Amniotic stem cell (primary cell): ENCODE measurements at places on chromosomes 2 and 18.

- no peak for DNase-seq
Observed at GRCh38 chr18:50091509-50092244, 103.3 kb downstream of the MYO5B start.

DNA sequence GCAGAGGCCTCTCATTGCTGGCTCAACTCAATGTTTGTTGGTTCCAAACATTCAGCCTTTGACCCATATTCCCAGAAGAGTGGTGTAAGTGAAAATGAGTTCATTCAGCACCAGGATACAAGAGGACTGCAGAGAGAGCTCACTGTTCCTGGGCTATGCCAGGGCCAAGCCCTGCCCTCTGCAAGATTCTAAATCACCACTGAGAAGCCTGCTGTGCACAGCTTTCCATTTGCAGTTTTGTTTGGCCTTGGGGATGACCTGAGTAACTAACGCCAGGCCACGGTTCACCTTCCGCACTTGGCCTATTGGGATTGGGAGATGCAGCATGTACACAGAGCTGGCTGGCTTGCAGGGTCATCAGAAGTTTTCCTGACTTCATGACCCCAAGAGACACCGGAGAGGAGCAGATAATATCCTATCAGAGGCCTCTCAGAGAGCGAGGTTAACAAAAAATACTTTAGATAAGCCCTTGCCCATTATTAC is 12.6 kb downstream of the GKN1 start:
- no peak for DNase-seq

- no peak for DNase-seq
Observed at GRCh38 chr2:64840426-64840881, 148.7 kb upstream of the SLC1A4 start.

- no peak for DNase-seq
Observed at GRCh38 chr2:69985688-69986087, 24.3 kb upstream of the ASPRV1 start.

- no peak for DNase-seq
Observed at GRCh38 chr18:49014605-49015267, 64.0 kb upstream of the SMAD7 start.

GRCh38 chr2:211401328-211401727 is 844.9 kb downstream of the CPS1 start:
- DNase-seq: no peak

DNA sequence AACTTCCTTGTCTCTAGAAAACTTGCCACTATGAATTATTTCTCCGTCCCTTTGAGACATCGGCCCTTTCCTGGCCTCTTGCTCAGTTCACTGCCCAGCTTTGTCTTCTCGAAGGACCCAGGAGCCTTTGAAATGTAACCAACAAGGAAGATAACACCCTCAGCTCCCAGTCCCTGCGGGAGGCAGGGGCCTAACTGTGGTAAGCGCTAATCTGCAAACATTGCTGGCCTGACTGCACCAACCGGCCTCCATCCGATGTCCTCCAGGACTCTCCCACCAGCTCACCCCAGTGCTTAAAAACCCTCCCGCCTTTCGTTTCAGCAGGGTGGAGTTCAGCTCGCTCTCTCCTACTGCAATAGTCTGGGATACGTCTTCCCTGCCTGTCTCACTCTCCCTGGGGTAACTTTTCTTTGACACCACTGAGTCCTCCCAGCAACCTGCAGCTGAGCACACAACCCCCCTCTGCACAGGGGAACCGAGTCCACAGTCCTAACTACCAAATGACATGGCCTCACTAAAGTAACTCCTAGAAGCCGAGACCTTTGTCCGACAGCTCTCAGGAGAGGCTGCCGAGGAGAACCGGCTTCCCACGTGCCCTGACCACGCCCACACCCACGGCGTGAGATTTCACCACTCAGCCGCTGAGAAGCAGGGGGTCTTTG is 76.1 kb downstream of the MBP start:
- DNase-seq: no peak

DNA sequence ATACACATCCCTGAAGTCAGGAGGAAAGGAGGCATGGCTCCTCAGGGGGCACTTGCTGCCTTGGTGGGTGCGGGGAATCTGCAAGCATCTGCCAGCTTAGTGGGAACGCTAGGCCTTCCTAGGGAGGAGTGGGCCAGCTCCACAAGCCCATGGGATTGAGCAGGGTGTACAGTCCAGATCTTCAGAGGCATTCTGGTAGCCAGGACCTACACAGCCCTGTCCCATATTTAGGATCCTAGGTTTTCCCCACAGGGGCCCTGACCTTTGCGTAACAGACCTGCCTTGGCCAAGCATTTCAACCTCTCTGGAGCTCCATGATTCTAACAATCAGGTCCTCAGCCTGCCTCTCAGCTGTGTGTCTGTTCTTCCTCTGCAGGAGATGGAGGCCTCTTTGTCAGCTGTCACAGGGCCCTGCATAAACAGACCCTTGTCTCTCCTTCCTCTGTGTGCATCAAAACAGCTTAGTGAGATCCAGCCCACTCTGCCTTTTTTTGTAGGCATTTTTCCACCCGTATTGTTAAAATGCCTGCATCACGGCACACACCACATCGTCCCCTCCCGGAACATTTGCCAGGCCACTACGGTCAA is 140.2 kb upstream of the NDUFV2 start:
- DNase-seq: no peak

DNA sequence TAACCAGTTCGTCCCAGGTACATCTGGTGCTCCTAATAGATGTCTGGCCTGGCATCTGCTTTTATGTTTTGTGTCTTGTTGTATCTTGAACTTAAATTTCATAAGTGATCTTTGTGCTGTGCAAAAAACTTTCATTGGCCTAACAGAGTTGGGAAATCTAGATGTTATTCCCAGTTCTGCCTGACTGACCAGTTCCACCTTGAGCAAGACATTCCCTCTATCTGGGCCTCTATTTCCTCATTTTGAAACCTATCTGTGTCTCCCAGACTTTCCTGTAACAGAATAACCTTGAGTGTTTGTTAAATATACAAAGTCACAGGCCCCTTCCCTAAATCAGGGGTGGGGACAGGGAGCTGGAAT is 90.5 kb upstream of the MSH2 start:
- no peak for DNase-seq

DNA sequence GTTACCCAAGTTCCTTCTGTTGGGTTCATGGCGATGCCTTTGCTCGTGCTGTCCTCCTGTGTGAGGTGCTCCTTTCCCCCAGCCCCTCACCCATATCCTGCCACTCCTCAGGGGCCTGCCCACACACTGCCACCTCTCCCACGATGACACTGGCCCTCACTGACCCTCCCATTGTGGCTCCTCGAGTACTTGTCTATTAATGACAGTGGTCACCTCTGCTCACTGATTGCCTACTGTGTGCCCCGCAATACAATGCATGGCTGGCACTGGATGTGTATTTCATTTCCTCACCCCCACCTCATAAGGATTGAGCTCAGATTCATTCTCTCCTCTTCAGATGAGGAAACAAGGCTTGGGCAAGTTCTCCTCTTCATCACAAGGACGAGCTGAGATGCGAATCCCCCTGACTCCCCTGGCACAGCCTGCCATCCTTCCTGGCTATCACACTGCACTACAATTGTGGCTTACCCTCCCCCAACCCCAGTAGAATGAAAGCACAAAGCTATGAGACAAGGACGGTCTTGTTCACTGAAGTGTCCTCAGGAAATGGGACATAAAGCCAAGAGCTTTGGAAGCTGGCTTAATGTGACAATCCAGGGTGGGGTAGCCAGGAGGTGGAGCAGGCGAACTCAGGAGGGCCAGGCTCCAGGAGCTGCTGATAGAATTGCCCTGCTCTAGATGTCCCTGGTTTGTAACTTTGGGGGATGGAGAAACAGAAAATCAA is 93.9 kb upstream of the RAB12 start:
- DNase-seq: no peak

GRCh38 chr18:75823471-75823870 is 396.0 kb upstream of the SMIM21 start:
- no peak for DNase-seq

DNA sequence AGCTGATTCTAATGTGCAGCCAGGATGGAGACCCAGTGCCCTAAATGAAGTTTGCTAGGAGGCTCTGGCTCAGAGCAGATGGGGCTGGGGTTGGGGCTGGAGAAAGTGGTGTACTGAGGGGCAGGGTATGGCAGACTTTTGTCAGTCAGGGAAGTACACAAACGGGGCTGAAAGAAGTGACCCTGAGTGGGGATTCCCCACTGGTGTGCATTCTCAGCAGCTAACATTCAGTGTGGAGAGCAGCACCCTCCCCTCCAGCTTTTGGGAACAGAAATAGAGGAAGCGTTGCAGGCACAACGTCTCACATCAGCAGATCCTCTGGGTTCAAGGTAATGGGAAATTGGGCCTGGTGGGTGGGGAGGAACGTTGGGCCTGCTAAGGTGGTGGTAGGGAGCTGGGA is 89.1 kb upstream of the GCFC2 start:
- DNase-seq: no peak

DNA sequence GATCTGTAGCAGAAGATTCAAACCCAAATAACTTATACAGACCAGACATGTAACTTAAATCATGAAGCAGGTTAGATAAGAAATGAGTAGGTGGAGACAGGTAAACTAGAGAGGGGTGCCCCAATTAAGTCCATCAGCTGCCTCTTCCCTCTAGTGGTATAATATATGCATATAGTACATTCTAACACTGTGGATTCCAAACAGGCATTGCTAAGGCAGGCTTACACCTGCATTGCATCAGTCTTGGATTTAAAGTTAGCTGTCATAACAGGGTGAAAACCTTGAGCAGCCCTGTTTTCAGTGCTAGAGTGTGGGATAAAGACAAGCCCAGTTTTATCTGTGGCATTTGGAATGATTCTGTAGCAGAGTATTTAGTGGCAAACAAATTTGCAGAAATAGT is 63.4 kb downstream of the NYAP2 start:
- DNase-seq: no peak

DNA sequence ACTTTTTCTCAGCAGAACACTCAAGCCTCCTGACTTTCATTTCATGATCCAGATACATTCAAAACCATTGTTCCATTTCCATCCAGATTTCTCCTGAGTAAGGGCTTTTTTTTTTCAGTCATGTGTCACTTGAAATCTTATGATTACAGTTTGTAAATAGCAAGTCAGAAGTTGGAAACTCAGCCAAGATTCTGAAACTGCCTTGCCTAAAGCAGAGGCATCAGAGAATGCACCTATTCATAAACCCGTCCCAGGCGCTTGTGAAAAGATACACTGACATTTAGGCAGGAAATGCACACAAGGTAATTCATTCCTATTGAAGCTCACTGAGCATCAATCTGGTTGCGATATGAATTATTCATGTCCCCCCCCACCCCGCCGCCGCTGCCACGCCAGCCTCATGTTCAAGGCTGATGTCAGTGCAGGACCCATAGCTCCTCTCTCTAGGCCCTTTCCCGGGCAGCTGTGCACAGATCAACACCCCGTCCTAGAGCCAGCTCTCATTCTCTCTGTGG is 30.4 kb upstream of the MGAT4A start:
- DNase-seq: no peak

GRCh38 chr2:69509011-69509749 is 71.9 kb upstream of the NFU1 start:
- no peak for DNase-seq

- no peak for DNase-seq
Observed at GRCh38 chr18:2656237-2656980, 883 bp downstream of the SMCHD1 start.

DNA sequence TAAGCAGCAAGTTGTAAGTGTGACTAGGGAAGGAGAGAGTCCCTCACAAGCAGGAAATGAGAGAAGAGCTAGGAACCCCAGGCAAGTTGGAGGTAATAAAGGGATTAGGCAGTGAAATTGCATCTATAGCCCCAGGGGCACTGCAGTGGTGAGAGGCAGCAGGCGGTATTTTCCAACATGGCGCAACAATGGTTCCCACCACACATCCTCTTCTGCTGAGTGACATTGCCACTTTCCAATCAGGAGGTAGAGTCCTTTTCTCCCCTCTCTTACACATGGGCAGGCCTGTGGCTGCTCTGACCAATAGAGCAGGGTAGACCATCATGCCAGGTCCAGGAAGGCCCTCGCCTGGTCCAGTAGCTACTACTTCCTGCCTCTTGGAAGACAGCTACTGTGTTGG is 86.6 kb downstream of the DNER start:
- no peak for DNase-seq

GRCh38 chr2:61732787-61733186 is 121.1 kb downstream of the FAM161A start:
- DNase-seq: no peak

GRCh38 chr18:51621113-51621863 is 423.8 kb upstream of the MEX3C start:
- DNase-seq: peak; percentile 0

- DNase-seq: no peak
Observed at GRCh38 chr2:225076125-225076524, 33.9 kb upstream of the DOCK10 start.

DNA sequence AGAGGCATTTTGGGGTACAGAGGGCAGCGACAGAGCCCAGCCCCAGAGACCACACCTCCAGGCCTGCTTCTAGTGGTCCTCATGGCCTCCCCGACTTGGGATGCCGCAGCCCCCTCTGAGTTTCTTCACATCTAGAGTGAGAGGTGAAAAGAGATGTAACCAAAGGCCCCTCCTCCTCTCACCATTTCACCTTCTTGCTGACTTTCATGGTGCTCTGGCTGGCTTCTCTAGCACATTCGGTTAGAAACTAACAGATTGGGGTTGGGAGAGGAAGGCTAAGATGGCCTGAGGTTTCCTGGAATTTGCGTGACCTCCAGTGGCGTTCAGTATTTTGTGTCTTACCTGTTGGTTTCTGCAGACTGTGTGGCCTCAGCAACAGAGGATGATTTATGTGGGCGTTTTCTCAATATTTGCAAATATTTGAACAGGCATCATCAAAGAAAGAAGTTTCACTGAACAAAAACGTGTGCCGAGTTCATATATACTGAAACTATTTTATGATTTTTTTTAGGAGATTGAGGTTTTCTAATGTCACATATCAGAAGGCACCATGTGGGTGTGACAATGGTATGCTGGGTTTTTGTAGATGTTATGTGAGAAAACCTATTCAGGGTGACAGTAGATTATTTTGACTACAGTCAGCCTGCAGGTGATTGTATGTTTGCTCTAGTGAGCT is 69.9 kb upstream of the BCL2L11 start:
- no peak for DNase-seq

DNA sequence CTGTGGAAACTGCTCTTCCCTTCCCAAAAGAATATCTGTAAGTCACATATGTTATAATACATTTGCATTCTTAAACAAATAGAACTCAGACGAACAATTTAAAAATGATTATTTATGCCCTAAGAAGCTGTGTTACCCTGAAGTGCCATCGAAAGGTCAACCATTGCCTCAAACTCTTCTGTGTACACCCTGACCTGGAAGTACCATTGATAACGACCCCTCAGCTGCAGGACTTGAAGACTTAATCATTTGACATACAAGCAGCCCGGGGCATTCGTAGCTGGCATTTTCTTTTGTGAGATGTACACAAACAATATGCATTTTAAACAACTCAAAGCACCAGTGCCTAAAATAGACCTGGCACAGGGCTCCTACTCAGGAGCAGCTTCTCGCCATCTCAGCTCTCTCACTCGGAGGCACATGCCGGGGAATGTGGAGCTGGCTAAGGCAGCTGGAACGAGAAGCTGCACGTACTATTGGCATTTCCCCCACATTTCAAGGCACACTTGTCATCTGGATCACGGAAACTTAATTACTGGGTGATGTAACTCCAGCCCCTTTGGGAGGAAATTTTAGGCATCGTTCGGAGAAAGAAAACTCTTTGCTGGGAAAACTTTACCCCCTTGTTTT is 170.0 kb upstream of the GALNT5 start:
- DNase-seq: no peak

GRCh38 chr18:22734791-22735627 is 198.1 kb upstream of the RBBP8 start:
- no peak for DNase-seq
